ENCODE measurements at places on chromosomes 16 and 17. TPM values are rescaled to one million over a fixed set of nuclear protein-coding genes. Genes with fewer than 3 reads are reported as not detected.

GRCh38 chr16:81481207-81481821 lies 36.7 kb downstream of the CMIP start:
- H3K27me3 ChIP-seq = no peaks in the 10 kb centered on the region
- H3K4me1 ChIP-seq = no peaks in the 10 kb centered on the region
- H3K27ac ChIP-seq = peak overlapping the region; percentile 36
- peak; percentile 49 for DNase-seq
- H3K4me3 ChIP-seq = no peak overlapping the region

GRCh38 chr17:65222214-65222738 lies 85.1 kb downstream of the RGS9 start:
- no peak overlapping the region for H3K4me3 ChIP-seq
- H3K4me1 ChIP-seq = no peaks in the 10 kb centered on the region
- H3K36me3 ChIP-seq = no peaks in the 10 kb centered on the region
- no peaks in the 10 kb centered on the region for H3K27me3 ChIP-seq
- no peak overlapping the region for H3K27ac ChIP-seq

DNA sequence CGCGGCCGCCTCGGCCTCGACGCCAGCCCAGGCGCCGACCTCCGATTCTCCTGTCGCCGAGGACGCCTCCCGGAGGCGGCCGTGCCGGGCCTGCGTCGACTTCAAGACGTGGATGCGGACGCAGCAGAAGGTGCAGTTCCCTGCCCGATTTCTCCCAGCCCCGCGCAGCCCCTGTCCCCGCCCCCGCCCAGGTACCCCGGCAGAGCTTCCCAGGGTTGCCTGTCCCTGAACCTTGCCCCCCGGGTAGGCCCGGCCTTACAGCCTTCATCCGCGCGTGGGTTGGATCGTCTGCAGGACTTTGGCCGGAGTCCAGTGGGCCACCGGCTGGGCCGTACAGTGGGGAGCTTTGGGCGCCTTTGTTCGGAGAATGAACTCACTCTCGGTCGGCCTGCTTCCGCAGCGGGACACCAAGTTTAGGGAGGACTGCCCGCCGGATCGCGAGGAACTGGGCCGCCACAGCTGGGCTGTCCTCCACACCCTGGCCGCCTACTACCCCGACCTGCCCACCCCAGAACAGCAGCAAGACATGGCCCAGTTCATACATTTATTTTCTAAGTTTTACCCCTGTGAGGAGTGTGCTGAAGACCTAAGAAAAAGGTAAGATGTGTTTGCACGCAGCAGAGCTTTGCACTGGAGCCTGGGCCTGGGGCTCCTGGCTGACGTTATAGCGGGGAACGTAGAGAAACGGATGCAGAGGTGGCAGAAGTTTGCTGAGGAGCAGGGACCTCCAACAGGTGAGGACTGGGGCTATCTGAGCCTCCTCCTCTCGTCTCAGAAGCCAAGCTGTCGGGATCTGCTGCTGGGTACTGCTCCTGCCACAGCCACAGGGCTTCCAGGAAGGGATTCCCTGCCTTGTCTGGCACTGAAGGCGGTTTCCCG lies 593 bp downstream of the GFER start:
- DNase-seq = no peak
- H3K36me3 ChIP-seq = peaks cover 14% of the 10 kb centered on the region
- H3K27me3 ChIP-seq = peaks cover 16% of the 10 kb centered on the region
- H3K4me1 ChIP-seq = peaks cover 16% of the 10 kb centered on the region
- peak overlapping the region; percentile 95 for H3K4me3 ChIP-seq

DNA sequence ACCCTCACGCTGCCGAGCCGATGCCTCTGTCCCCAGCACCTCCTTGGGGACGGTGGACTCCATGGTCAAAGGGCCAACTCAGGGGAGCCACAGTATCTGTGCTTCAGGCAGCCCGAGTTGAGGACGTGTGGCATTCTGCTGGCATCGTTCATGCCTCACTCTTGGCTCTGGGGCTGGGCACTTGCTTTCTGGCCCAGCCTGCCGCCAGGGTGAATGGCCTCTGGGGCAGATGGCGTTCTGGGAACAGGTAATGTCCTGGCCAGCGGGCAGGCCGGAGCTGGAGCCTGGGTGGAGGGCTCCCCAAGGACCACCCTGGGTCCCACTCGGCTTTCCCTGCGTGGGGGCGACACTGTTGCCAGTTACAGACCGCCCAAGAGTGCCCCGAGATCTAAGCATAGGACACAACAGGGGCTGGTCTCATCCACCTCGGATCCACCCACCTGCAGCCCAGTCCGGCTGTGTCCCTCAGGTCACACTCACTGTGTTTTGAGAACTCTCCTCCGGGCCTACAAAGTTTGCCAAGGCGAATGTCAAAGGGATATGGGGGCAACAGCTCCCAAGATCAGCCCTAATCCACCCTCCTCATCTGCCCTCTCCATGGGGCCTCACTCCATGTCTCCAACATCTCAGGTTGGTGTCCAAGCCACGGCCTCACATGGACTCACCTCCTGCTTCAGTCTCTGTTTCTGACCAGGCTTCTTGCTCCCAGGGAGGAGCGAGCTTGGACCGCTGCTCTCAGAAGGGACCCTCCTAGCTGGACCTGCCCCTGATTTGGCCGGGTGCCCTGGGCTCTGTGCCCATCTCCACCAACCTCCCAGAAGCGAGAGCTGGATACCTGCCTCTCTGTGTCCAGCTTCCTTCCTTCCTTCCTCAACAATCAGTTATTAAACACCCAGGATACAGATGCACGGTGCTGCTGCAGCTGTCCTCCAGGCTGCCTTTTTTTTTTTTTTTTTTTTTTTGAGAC lies 60.8 kb downstream of the TMEM235 start:
- H3K27ac ChIP-seq = no peak overlapping the region
- DNase-seq = no peak
- no peaks in the 10 kb centered on the region for H3K27me3 ChIP-seq
- H3K36me3 ChIP-seq = no peaks in the 10 kb centered on the region

- no peaks in the 10 kb centered on the region for H3K36me3 ChIP-seq
- H3K4me3 ChIP-seq = no peak overlapping the region
- peak overlapping the region; percentile 56 for H3K27ac ChIP-seq
These were observed 66.6 kb downstream of the SIAH1 start for GRCh38 chr16:48318630-48319029.

GRCh38 chr16:3879887-3880564 lies 487 bp downstream of the CREBBP start:
- DNase-seq = peak; percentile 83
- H3K4me3 ChIP-seq = peak overlapping the region; percentile 78
- no peaks in the 10 kb centered on the region for H3K27me3 ChIP-seq
- H3K27ac ChIP-seq = peak overlapping the region; percentile 79
- no peaks in the 10 kb centered on the region for H3K36me3 ChIP-seq
- peaks cover 27% of the 10 kb centered on the region for H3K4me1 ChIP-seq

The ASB16 gene
- total RNA-seq = not detected

The SDR42E2 gene
- not detected for total RNA-seq

The SLC38A8 gene
- not detected for total RNA-seq

The FLOT2 gene
- 72.4 TPM for total RNA-seq

The YBX2 gene
- total RNA-seq = not detected

The TSPAN10 gene
- total RNA-seq = not detected

The HBA2 gene
- 4,439 TPM for total RNA-seq

The NUFIP2 gene
- total RNA-seq = 11.0 TPM

The TMC5 gene
- not detected for total RNA-seq
